ENCODE measurements at places on chromosomes 3 and 15.

DNA sequence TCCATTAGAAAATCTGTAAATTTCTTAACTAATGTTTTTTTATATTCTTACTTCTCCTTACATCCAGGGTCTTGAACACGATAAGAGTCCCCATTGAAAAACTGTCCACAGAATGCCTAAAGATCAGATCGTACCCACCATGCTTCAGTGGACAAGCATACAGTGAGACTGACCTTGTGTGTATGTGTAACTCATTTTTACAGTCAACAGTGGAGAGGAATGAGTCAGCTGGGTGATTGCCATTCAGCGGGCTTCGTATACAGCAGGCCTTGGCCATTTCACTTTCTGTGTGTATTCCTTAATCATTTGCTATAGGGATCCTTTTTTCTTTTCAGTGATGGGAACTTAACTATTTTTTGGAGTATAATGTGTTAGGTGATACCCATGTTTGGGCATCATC lies 10.6 kb downstream of the PARP14 start:
- DNase-seq: peak; percentile 72

DNA sequence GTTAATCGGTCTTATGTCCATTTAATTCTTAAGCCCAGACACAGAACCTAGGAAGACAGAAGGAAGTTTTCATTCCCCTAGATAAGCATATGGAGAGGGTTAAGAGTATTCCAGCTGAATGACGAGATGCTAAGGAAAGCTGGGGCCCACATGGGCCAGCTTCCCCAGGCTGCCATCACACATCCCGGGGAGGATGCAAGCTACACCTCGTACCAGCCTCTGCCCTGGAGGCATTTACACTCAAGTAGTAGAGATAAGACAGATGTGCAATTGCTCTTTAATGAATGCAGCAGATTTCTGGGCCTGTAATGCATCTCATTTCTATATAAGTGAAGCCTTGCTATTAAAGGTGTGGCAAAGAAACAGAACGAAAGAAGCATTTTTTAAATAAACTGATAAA lies 144.5 kb downstream of the MEX3B start:
- DNase-seq: no peak

DNA sequence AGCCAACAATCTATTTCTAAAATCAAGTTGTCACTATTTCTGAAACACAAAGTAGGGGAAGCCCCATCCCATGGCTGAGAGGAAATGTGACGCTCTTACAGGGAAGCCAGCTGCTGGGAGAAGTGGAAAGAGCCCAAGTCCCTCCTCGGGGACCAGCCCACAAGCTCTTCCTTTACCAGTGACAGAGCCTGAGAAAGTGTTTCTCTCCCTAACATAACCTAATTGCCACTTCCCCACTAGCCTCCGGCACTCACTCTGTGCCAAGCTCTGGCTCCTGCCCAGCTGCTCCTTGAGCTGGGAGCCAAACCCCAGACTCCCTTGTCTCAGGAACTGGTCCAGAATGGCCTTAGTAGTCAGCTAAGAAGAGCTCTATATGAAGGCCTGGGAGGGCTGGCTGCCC lies 42.9 kb downstream of the TNFAIP8L3 start:
- no peak for DNase-seq

GRCh38 chr3:113676261-113676660 lies 20.2 kb downstream of the USF3 start:
- no peak for DNase-seq

GRCh38 chr3:122589297-122589696 lies 11.8 kb downstream of the PARP15 start:
- no peak for DNase-seq

DNA sequence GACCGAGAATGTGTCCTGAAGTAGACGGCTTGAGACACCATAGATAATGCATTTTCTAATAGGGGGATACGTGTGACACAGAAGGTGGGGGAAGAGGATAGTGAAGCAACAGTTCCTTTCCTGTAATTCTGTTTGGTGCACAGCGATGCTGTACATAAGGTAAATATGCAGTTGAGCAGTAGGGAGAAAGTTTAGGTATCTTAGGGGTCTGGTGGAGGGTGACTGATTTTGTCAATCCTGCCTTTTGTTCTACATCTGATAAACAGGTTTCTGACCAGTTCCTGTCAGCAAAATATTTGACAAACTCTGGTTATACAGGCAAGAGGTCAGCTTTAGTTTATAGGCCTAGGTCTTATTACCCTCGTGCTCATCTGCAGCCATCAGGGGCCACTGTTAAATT lies 71.3 kb downstream of the TRAK1 start:
- DNase-seq: no peak

- no peak for DNase-seq
These were observed 12.7 kb upstream of the ZNF609 start for GRCh38 chr15:64447536-64448315.

DNA sequence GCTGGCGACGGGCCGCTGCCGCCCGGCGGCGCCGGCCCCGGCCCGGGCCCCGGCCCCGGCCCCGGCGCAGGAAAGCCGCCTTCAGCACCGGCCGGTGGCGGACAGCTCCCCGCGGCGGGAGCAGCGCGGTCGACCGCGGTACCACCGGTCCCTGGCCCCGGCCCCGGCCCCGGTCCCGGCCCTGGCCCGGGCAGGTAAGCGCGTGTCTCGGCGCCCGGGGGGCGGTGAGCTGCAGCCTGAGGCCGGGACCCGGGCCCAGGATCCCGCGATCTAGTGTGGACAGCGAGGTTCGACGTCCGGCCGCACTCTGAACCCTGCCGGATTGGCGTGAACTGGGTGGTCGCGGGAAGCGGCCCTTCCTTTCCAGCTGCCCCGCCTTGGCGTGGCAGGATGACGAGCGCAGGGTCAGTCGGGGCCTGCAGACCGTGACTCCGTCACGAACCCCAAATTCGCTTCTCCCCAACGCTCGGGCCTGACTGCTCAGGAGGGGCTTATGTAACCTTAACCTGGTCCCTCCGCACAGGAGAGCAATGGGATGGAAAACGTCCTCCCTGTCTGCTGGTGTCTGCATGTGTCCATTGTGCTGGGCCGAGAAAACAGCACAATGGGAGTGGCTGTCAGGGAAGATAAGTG lies 472 bp downstream of the BSN start:
- no peak for DNase-seq

DNA sequence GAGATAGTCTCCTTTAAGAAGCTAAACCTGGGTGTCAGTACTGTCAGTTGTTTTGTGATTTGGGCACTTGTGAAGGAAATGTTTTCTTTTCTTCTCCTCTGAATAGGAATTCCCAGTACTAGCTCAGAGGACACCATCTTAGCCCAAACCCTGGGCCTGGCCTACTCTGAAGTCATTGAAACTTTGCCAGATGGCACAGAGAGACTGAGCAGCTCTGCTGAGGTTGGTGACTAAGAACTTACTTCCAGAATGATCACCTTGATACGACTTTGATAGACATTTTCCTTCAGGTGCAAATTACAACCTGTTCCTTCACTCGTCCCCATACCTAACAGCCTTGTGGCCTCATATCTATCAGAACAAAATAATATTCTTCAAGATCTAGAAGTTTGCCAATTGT lies 100.2 kb downstream of the LARS2 start:
- no peak for DNase-seq

DNA sequence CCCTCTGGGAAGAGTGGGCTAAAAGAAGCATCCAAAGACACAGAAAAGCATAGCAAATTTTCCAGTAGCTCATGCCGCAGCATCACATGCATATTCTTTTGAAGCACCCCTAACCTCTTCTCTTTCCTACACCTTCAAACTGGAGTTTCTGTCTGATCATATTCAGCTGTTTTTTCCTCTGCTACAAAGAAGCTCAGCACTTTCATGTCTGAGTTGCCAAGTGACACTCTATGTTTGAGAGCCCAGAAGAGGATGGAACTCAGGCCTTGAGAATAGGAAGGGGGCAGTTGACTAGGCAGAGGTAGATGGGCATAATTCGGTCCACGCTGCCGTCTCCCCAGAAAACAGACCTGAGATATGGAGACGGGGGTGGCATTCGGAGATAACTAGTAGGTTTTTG lies 489.6 kb upstream of the NR2F2 start:
- no peak for DNase-seq

GRCh38 chr3:134640872-134641470 lies 9.9 kb downstream of the KY start:
- DNase-seq: no peak

- DNase-seq: no peak
These were observed 18.7 kb upstream of the BCL2A1 start for GRCh38 chr15:79989682-79990081.

DNA sequence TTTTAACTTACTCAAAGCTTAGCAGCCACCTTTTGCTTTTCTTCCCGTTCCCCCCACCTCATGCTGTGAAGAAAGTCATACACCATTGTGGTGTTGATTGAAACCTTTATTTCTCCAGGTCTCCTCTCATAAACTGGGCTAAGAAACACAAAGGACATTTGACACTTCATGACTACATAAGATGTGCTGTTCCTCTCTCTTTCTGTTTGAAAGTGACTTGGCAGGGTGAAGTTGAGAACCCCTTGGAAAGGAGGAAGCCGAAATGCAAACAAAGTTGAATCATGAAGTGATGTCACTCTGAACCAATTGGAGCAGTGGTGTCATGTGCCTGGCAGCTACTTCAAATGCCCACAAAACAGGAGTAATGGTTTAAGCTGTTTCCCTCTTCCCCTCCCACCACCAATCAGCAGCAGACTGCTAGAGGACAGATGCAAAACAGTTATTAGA lies 174.7 kb downstream of the IGF1R start:
- no peak for DNase-seq

DNA sequence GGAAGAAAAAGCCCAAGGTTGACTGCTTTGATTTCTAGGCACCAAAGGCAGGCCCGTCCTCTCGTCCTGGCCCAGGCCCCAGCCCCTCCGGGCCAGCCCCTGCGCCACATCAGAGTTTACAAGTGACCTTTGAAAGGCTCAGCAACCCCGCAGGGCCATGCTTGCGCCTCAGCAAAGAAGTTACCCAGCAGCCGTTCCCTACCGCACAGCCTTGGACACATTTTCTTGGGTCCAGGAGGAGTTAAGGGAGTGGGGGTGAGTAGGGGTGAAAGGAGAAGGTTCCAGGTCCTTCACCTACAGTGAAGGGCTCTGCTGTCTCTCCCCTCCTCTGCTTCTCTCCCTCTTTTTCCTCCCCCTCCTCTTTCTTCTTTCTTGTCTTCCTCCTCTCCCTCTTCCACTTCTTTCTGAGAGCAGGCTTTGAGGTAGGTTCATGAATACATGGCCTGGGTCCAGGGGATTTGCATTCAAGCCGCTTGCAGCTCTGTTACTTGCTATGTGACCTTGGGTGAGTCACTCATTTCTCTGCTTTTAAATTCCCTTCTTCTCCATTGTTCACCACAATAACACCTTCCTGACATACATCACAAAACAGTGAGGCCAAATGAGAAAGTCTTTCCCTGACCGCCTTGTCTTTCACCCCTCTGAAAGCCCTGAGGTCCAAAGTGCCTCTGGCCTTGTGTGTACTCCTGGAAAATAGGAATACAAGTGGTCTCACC lies 223.3 kb upstream of the TPRG1 start:
- peak; percentile 90 for DNase-seq

- DNase-seq: no peak
These were observed 424.9 kb upstream of the ZNF385D start for GRCh38 chr3:22175947-22176346.

GRCh38 chr3:1938975-1939374 lies 159.7 kb upstream of the CNTN4 start:
- no peak for DNase-seq

GRCh38 chr3:71917545-71917944 lies 132.6 kb upstream of the PROK2 start:
- DNase-seq: no peak

DNA sequence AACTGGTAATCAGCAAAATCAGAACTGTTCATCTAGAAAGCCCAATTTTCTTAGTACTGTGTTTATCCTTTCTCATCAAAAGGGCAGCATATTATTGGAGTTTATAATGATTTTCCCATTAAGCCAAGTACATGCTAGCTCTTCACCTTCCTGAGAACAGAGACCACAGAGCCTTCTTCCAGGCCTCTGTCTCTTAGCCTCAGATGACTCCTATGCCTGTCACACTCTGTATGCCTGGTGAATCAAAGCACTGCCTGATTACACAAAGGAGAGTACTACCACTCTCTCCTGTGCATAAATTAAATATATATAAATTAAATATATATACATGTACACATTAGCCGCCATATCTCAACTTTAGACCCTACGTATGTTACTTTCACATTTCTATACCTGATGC lies 636.1 kb downstream of the NTRK3 start:
- no peak for DNase-seq

- DNase-seq: no peak
These were observed 476.4 kb upstream of the KCNMB2 start for GRCh38 chr3:178059836-178060235.

GRCh38 chr3:13693441-13693840 lies 144.5 kb downstream of the FBLN2 start:
- DNase-seq: no peak

- DNase-seq: no peak
These were observed at the start of gene NR1I2 for GRCh38 chr3:119781330-119782198. TSS of gene NR1I2 (plus strand) at chr3:119782101.

GRCh38 chr3:122760453-122761271 lies 33.0 kb downstream of the HSPBAP1 start:
- no peak for DNase-seq

DNA sequence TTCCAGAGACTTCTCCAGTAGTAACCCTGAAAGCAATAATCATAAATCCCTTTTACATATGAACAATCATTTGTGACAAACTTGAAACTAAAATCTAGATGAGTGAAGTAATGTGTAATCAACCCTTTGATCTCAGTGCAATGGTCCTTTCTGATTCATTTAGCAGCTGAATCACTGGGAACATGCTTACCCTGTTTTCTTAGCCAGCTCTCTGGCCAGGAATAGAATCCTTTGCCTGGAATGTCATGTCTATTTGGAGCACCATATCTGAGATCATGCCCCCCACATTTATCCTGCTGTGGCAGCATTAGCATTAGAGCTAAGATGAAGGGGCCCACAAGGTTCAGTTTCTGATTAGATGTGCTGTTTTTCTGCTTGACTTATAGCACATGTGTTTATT lies 309.8 kb downstream of the OXSM start:
- peak; percentile 80 for DNase-seq

DNA sequence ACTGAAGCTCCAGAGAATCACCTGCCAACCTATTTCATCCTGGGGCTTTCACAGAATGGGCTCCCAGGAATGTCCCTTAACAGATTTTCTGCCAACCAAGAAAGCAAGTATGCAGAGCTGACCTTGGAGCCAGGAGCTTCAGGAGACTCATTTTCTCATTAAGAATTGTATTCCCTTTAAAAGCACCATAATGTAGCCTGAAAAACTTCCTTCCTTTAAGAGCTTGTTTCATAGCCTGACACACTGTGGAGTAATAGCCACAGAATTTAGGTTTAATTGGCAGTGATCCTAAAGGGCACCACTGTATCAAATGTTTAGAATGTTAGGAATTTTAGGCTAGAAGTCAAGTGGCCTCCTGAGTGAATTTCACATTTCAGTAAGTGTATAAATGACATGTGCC lies 309.8 kb downstream of the GBE1 start:
- peak; percentile 10 for DNase-seq

GRCh38 chr3:7754653-7755441 lies 746.8 kb upstream of the LMCD1 start:
- no peak for DNase-seq
